ENCODE measurements at places on chromosomes 16 and 17.
A peak's percentile ranks its signal among the peaks of the same experiment; 100 is the strongest.

DNA sequence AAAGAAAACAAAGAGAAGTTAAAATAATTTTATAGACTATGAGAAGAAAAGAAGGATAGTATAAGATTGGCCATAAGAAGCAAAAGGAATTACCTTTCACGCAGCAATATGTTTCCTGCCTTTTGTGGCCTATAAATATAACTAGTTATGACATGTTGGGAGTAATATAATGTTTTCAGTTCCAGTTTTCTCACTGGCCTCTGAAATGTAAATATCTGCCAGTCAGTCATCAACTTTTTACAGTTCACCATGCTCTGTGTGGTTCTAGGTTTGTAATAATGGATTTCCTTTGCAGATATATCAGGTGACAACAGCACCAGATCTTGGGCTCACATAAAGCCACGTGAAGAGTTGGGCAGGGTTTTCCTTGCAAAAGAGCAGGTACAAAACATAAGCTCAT is 94.3 kb downstream of the ABCA8 start:
- DNase-seq = no peak

- DNase-seq = no peak
These were observed 43.9 kb downstream of the PITPNC1 start for GRCh38 chr17:67420994-67421393.

DNA sequence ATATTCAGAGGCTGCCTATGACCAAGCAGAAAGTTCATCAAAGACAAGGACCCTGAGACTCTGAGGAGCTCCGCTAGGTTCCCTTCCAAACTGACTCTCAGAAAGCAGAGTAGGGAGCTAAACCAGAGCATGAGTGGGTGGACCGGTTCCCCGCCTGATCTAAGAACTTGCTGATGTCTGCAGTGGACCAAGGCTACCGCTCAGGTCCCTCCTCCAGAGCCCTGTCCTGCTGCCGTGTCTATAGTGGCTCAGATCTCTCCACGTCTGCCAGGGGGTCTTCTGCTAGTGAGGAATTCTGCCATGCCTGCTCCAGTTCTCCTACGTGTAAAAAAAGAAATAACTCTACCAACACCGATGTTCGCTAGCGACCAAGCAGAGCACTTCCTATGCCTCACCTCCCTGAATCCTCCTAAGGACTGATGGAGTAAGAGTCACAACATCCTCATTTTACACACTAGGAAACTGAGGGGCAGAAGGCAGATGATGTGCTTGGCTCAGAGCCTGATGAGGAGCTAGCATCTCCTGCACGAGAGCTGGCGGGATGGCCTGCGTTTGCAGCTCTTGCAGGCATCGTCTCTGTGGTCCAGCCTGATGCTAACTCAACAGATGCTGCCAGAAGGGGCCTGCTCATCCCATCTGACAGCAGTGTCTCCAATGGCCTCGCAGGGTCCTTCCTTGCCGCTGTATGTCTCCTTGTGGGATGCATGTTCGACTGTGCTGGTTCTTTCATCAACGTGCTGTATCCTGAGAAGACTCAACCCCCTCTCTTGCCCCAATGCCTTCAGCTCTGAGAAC is 265.5 kb downstream of the C16orf95 start:
- no peak for DNase-seq

DNA sequence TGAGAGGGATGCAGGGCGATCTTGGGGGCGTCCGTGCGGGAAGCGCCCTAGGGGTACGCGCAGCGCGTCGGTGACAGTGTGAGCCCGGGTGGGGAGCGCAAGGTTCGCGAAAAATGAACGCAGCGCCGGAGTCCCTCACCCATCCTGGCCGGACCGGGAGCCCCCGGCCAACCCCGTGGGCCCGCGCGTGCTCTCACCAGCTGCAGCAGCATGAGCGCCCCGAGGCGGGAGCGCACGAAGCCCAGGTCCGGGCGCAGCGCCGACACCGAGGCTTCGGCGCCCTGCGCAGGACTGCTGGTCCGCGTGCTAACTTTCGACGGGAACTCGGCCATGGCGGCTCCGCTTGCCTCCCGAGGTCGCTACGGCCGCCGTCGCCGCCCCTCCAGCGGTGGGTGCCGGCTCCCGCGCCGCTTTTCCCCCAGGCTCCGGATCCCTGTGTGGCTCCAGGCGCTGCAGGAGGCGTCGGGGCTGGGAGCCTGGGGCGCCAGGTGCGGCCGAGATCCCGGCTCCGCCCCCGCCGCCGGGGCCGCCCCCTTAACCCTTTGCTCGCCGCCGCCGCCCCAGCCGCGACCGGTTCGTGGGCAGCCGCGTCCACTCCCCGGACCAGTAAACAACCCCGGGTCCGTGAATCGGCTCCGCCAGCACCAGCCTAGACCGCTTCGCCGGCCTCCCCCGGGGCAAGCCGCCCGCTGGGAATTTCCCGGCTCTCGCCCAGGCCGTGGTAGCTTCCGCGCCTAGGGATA is at the start of gene PLLP:
Gene PLLP (minus strand): TSS at position 464 of the 743 bp plus-strand sequence. CDS start 132 bp downstream, at position 332.
- DNase-seq = no peak

GRCh38 chr16:26447570-26447969 is 619.2 kb upstream of the C16orf82 start:
- no peak for DNase-seq

- DNase-seq = no peak
These were observed 4.1 kb upstream of the UBTF start for GRCh38 chr17:44223541-44224071.

DNA sequence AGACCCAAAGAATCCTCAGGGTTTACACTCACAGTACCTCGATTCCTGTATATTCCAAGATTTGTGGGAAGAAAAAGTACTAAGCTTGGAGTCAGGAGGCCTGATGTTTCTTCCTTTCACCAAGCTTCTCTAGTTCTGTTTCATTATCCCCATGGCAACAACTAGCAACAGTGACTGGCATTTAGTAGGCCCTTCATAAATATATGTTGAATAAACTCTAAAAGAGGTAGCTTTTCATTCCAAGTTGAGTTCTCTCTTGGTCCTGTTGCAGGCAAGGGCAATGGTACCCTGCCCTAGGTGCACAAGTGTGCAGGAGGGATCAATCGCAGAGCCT is 527 bp upstream of the UBE2Z start:
- DNase-seq = no peak

DNA sequence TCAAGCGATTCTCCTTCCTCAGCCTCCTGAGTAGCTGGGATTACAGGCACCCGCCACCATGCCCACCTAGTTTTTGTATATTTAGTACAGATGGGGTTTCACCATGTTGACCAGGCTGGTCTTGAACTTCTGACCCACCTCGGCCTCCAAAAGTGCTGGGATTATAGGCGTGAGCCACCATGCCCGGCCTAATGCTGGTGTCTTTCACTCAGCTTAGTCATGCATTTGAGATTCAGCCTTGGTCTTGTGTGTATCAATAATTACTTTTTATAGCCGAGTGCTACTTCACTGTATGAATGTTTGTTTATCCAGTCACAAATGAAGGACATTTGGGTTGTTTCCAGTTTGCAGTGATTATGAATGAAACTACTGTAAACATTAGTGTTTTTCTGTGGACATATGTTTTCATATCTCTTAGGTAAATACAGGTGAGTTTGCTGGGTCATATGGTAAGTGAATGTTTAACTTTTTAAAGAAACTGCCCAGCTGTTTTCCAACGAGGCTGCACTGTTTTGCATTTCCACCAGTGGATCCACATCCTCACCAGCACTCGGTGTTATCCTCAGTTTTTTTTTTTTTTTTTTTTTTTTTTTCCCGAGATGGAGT is 11.0 kb upstream of the PLCG2 start:
- no peak for DNase-seq

- DNase-seq = no peak
These were observed 10.0 kb downstream of the SOCS1 start for GRCh38 chr16:11245988-11246387.

- DNase-seq = no peak
These were observed 14.2 kb downstream of the USP10 start for GRCh38 chr16:84714028-84714427.

DNA sequence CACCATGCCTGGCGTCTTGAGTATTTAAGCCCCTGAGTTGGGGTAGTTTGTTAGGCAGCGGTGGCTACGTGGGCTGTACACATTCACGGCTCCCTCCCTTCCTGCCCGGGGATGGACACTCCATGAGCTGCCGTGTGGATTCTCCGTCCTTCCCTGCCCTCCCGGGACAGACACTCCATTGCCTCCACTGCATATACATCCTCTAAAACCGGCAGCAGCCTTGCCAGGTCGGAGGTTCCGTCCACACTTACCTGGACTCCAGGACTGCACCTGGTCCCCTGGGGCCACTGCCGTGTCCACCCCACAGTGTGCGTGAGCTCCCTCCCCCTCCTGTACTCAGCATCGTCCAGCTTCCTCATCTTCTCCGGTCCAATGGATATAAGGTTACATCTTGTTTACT is 3.5 kb upstream of the SPATA2L start:
- no peak for DNase-seq

- DNase-seq = no peak
These were observed 205.4 kb upstream of the KCNJ16 start for GRCh38 chr17:69869667-69870066.

GRCh38 chr17:75595284-75595919 is 7.8 kb downstream of the MYO15B start:
- DNase-seq = no peak

DNA sequence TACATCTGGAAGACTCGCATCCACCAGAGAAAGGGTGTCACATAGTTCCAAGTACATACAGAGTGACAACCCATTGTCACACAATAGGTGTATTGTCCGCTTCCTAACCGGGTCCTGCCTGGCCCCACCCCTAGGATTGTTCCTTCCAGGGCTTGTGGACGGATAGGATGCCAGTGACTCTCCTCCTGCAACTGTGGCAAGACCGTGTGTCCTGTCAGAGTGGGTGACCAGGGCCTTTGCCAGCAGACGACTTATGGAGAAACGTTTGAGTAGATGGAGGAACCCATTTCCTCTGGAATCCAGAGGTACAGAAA is 258.4 kb downstream of the CPPED1 start:
- no peak for DNase-seq

DNA sequence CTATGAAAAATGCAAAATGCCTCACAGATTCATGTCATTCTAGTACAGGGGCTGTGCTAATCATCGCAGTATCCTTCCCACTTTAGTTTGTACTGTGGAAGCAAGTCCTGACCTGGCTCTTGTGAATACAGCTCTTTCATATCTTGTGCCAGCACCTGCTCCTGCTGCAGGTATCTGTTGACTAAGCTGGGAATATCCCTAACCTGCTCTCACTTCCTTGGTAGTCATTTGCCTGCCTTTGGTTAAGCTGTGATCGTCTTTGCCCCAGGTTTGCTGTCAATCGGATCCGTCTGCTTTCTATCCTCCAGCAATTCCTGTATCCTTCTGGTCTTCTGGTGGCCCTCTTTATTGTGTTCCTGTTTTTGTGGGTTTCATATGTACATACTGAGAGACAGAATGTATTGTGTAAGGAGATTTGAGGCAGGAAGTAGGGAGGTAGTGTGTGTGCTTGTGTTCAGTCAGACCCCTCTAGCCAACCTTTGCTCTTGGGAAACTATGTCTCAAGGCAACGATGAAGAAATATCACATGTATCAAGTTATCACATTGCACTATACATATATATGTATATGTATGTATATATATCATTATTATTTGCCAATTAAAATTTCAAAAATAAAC is 7.7 kb upstream of the GINS3 start:
- DNase-seq = no peak

GRCh38 chr17:18990331-18990730 is 14.2 kb downstream of the FAM83G start:
- DNase-seq = no peak

- no peak for DNase-seq
These were observed 12.7 kb downstream of the NDUFAF8 start for GRCh38 chr17:81251709-81252301.

GRCh38 chr17:64661726-64661975 is 456 bp downstream of the SMURF2 start:
- DNase-seq = no peak

GRCh38 chr16:81521141-81521626 is 76.6 kb downstream of the CMIP start:
- no peak for DNase-seq

- DNase-seq = no peak
These were observed 194.3 kb downstream of the ZNF423 start for GRCh38 chr16:49661465-49662187.

GRCh38 chr16:50252082-50252611 is 14.2 kb upstream of the ADCY7 start:
- DNase-seq = no peak

DNA sequence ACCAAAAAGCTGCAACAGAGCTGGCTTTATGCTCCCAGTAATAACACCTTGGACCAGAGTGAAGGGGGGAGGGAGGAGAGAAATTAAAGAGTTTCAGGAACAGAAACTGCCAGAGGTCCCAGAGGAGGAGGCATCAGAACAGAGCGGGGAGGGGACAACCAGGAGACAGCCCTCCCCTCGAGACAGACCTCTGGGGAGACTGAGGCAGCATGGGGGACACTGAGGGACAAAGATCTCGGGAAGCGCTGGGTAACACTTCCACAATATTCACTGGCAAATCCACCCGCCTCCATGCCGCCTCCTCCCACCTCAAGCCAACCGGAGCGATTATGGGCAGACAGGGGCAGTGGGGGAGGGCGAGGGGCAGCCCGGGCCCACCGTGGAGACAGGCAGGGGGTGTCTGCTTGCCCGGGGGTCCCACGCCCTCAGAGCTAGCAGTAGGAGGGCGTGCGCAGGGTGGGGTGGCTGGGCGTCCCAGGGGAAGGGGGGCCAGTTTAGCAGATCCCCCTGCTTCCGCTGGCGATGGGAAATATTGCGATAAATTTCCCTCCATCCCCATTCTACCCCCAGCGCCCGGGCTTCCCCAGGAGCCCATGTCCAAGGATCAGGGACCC is 1.2 kb downstream of the PCGF2 start:
- DNase-seq = no peak

DNA sequence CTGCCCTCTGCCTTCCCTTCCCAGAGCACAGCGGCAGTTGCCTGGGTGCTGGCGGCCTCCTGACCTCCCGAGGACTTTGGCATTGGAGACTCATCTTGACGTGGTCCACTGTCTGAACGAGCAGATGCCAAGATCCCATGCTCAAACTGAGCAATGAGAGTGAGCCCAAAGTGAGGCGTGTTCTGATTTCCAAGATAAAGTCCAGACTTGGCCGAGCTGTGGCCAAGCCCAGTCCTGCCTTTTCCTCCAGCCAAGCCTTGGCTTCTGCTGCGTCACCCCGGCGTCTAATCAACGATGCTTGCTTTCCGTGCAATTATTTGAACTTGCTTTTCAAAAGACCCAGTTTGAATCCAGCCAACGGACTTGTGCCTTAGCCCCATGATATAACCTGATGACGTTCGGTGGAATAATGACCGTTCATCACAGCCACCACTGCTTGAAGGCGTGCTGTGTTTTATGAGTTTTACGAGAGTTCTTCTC is 179.2 kb downstream of the IRF8 start:
- DNase-seq = no peak

- DNase-seq = no peak
These were observed 23.2 kb downstream of the LSM12 start for GRCh38 chr17:44043272-44043696.

GRCh38 chr16:4850211-4850610 is 2.9 kb downstream of the UBN1 start:
- no peak for DNase-seq

- DNase-seq = no peak
These were observed 7.5 kb downstream of the TK1 start for GRCh38 chr17:78179372-78179771.

- no peak for DNase-seq
These were observed 2.3 kb downstream of the SOX15 start for GRCh38 chr17:7587420-7588151.

GRCh38 chr16:68751160-68751559 is 14.1 kb downstream of the CDH1 start:
- DNase-seq = no peak

GRCh38 chr17:2282297-2282873 is 21.2 kb downstream of the SMG6 start:
- DNase-seq = peak; percentile 46

Data from H4 (cell line).